Stimulated activated naive CD8-positive, alpha-beta T cell treated with anti-CD3 and anti-CD28 coated beads, Interleukin-15, Interleukin-2, amounts not matched to agents 100 U/mL and 50 U/mL, for 24 hours (primary cell): ENCODE measurements at places on chromosomes 7 and 10.

- DNase-seq: no peak
Measured at GRCh38 chr7:40921589-40922315, 781.1 kb downstream of the INHBA start.

DNA sequence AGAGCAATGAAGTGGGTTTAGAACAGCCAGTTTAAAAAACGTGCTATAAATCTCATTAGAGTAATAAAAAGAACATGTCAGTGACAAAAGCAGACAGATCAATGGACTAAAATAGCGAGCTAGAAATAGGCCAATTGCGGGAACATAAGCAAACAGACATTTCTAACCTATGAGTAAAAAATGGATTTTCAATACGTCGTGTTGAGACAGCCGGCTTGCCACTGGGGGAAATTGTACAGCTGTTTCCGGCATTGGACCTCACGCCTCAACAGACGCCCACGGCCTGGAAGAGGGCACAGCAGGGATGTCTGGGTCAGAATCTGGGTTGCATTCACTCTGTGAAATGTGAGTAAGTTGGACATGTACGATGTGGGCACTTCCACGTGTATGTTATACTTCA, 92.9 kb downstream of the SVOPL start:
- peak; percentile 32 for DNase-seq

DNA sequence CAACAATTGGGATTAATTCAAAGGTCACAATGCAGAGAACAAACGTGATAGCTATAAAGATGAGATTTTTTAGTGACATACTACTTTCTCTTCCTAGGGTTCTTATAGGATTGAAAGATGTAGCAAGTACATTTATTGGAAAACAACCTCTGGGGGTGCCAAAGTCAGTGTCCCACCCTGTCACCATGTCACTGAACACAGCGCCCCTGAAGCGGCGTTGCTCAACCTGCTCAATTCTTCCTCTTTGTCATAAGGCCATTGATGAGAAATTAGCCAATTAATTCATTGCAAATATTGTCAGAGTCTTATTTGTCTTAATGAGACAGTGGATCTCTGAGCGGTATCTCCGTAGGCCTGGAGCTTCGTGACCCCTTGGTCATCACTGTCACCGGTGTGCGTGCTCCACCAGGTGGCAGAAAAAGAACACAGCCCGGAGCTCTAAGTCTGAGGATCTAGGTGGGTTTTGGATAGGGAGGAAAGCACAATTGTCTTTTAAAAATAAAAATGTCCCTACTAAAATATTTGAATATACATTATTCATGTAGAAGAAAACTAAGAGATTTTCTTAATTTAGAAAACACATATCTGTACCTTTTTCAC, 362.6 kb downstream of the PAXIP1 start:
- DNase-seq: no peak

- no peak for DNase-seq
Measured at GRCh38 chr10:52347327-52347667, 33.2 kb downstream of the DKK1 start.

GRCh38 chr10:12502526-12503274, 153.4 kb downstream of the CAMK1D start:
- no peak for DNase-seq

- peak; percentile 15 for DNase-seq
Measured at GRCh38 chr10:75209086-75209920, 1.3 kb upstream of the VDAC2 start.

GRCh38 chr7:115229401-115230105, 307.7 kb downstream of the MDFIC start:
- DNase-seq: no peak

DNA sequence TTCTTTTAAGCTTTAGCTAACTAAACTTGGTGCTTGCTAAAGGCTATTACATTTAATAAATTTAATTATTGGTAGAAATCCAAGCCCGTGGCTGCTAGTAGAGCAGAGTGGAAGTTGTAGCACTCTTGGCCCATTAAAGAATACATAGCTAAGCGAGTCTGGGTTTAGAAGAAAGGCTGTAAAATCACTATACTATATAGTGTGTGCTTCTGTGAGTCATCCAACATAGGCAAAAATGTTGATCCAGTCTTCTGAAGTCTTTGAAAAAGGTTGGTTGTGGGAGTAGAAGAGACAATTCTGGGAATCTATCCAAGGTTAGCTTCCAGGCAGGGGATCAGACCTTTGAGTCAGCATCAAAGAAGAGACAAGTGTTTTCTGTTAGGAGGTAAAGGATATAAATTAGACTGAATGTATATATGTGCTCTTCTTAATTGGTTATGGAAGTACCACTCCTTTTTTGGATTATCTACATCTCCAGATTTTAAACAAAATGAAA, 664.2 kb downstream of the NXPH1 start:
- DNase-seq: no peak

DNA sequence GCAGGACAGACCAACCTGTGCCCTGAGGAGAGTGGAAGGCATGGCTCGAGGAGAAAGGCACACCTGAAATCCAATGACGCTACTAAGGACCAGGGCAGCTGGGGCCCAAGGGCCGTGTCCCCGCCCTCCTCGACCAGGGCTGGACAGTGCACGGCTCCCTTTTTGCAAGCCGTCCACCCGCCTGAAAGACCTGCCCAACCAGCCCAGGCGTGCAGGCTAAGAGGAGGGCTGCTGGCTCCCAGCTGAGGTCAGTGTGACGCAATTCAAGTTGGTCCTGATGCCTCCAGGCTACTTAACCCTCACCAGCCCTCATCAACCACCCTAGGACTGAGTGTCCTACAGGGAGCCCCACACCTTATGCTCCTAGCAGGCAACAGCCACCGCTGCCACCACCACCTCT, 69.3 kb downstream of the DLG5 start:
- DNase-seq: no peak
